A549 treated with ZK216348 at 1 μM for 4 hours (cell line): ENCODE measurements at places on chromosomes 7 and 10. TPM values are rescaled to one million over a fixed set of nuclear protein-coding genes. Genes with fewer than 3 reads are reported as not detected.

Gene AGR2
- total RNA-seq = 104 to 176 TPM (median 152 TPM) in 5 replicates

Gene CLRN3
- not detected in 5 replicates for total RNA-seq

Gene TMEM196
- not detected in 5 replicates for total RNA-seq

Gene GBX1
- 0.23 TPM in 1 of 5 replicates, not detected in the others for total RNA-seq

Gene EEF1AKMT2
- 13.7 to 23.5 TPM (median 18.9 TPM) in 5 replicates for total RNA-seq

Gene CXCL12
- total RNA-seq = 0.08 to 0.25 TPM (median 0.20 TPM) in 3 of 5 replicates, not detected in the others

Gene PLXNA4
- total RNA-seq = 0.49 to 1.6 TPM (median 0.74 TPM) in 5 replicates

Gene TMEM270
- 0.23 to 0.40 TPM in 2 of 5 replicates, not detected in the others for total RNA-seq

Gene C10orf120
- not detected in 5 replicates for total RNA-seq
